ENCODE measurements at places on chromosomes 12 and 14. TPM values are rescaled to one million over a fixed set of nuclear protein-coding genes. Genes with fewer than 3 reads are reported as not detected.

GRCh38 chr12:13350946-13351345, 154.4 kb downstream of the EMP1 start:
- DNase-seq, result no peak

DNA sequence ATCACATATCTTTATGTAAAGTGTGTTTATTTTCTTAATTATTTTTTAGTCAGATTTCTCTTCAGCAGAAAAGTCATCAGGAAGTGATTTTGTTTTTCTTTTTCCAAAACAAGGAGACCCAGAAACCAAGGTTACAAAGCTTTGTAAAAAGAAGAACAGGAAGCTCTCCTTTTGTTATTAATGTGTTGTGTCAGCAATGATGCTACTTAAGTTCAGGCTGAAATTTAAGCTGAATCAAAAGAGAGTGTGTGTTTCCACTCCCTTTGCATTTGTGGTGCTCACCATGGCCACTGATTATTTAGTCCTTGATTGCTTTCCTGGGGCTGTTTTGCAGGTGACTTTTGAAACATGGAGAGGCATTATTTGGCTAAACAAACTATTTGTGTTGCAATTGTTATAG, 155.3 kb upstream of the ATP2B1 start:
- DNase-seq, result peak; percentile 10

- no peak for DNase-seq
These were observed 87.9 kb downstream of the PHLDA1 start for GRCh38 chr12:75943730-75944096.

DNA sequence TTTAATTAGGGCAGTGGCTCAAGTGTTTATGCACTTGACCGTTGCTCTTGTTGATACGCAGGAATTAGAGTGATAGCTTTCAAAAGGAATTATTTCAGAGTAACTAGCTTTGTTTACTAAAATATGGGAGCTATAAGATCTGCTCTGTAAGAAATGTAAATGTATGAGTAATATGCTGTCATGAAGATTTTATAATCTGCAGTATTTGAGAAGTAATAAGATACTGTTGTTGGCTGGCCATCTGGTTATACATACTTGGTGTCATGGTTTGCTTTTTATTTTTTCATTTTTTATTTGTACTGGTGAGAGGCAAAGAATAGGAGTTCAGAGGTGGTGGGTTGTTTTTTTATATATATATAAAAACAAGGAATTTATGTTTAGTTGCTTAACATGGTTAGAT, 58.5 kb downstream of the PLXNC1 start:
- DNase-seq, result no peak

Gene LRIG3
- total RNA-seq, result 102 TPM

All from tongue (tissue), 3 donors.